ENCODE measurements at places on chromosomes 5 and 9. TPM values are rescaled to one million over a fixed set of nuclear protein-coding genes. Genes with fewer than 3 reads are reported as not detected.

- DNase-seq: no peak
Measured at GRCh38 chr5:68708156-68708841, 385.5 kb upstream of the SLC30A5 start.

- no peak for DNase-seq
Measured at GRCh38 chr9:120587328-120587727, 7.4 kb upstream of the CDK5RAP2 start.

- DNase-seq: no peak
Measured at GRCh38 chr9:136437430-136437829, 2.2 kb downstream of the INPP5E start.

- DNase-seq: no peak
Measured at GRCh38 chr9:8825585-8826147, 1026.1 kb upstream of the DMAC1 start.

- no peak for DNase-seq
Measured at GRCh38 chr5:1519631-1520210, 4.0 kb downstream of the LPCAT1 start.

DNA sequence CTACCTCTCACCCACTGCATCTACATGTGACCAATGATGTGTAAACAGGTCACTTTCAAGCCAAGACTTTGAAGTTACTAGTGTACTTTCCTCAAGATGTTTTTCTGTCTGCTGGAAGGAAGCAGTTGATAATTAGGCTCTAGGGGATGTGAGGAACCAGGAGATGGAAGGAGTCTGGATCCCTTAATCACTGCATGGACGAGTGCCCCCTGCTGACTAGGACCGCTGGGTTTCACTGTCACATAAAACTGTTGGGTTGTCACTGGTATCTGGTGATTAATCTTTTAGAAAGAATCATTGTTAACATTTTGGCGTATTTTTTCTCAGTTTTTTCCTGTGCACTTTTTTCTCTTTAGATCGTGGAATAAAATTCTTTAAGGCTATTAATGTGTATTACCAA is 79.5 kb downstream of the SREK1 start:
- DNase-seq: no peak

DNA sequence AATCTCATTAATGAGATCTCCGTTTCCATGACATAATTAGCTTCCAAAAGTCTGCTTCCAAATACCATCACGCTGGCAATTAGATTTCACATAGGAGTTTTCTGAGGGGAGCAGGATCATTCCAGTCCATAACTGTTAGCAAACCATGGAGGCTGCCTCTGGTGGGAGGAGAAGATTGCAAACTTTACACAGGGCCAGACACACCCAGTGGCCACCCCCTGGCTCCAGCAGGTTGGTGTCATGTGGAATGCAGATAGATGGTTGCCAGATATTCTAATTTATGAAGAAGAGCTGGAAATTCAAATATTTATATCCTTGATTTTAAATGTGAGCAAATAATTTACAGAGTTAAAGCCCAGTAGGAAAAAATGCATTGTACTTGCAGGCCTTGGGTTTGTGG is 164.2 kb downstream of the ICE1 start:
- DNase-seq: no peak

DNA sequence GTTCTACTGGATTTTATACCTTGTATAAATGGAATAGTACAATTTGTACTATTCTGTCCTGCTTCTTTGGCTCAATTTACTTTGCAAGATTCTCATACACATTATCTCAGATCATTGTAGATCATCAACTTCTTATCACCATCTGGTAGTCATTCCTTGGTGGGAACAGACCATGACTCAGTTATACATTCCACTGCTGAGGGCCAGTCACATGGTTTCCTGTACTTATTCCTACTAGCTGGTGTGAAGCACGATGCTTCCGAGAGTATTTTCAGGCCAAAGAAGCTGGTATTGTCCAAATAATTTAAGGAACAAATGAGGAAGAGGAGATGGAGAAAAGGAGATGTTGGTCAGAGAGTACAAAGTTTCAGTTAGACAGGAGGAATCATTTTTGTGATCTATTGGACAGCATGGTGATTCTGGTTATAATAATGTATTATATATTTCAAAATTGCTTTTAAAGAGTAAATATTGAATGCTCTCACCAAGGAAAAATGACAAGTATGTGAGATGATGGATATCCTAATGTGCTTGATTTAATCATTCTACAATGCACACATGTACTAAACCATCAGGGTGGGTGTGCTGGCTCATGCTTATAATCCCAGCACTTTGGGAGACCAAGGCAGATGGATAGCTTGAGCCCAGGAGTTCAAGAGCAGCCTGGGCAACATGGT is 124.1 kb downstream of the SYK start:
- DNase-seq: no peak

GRCh38 chr5:57435701-57436134 is 46.9 kb downstream of the ACTBL2 start:
- no peak for DNase-seq

DNA sequence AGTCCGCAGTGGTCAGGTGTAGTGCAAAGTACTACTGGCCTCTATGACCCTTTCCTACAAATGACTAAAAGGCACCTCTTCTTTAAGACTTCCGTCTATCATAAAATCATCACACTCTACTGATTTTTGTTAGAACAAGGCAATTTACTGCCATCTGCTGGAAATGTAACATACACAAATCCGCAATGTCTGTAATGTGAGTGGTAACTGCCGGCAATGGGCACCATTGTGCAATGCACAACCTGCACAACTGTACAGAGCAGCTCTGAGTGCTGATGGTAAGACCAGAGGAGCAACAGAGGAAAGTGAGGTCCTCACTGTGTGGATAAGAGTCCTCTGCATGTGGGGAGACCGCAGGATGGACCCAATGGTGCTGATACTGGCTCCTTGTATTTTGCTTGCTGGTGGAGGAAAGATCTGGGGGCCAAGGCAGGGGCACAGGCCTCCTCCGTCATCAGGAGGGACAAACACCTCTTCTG is 103.7 kb downstream of the ATPSCKMT start:
- DNase-seq: no peak

- DNase-seq: no peak
Measured at GRCh38 chr5:142826741-142827492, 56.7 kb downstream of the ARHGAP26 start.

IL3 gene
- polyA plus RNA-seq: not detected

CAMK2A gene
- polyA plus RNA-seq: 8.3 TPM

FBP2 gene
- 2.2 TPM for polyA plus RNA-seq

SEMA5A gene
- polyA plus RNA-seq: 14.2 TPM

SLC36A2 gene
- 0.09 TPM for polyA plus RNA-seq

SEMA6A gene
- 36.1 TPM for polyA plus RNA-seq

Measured in right lung (tissue), 10 donors.